Hepatic stellate cell (primary cell): ENCODE measurements at places on chromosomes 16 and 17.

GRCh38 chr17:40342504-40343218, 21.9 kb downstream of the GJD3 start:
- no peak for DNase-seq

DNA sequence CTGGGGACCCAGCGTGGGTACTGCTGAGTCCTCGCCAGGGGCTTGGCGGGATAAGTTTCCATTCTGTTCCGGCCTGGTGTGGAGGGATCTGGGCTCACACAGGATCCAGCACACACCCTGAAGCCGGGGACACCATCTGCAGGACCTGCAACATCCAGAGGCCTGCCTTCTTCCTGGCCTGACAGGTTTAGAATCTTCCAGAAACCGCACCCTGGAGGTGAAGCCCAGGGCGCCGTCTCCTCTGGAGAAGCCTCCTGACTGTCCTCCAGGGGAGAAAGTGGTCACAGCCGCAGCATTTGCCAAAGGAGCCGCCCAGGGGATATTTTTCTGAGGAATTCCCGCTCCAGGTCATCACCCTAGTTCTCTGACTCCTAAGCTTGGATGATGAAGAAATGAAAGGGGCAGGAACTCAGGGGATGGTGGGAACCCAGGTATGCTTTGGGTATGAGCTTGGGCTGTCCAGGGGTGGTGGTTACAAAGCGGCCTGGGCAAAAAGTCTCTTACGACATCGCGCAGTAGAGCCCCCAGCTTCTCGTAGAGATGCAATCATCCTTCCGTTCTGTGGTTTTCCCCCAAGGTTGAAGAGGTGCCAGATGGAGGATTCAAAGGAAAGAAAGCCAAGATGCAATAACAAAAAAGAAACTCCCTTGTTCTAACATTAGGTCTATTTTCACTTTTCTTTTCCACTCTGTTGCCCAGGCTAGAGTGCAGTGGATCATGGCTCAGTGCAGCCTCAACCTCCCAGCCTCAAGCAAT, 9.1 kb upstream of the CRISPLD2 start:
- DNase-seq: no peak

DNA sequence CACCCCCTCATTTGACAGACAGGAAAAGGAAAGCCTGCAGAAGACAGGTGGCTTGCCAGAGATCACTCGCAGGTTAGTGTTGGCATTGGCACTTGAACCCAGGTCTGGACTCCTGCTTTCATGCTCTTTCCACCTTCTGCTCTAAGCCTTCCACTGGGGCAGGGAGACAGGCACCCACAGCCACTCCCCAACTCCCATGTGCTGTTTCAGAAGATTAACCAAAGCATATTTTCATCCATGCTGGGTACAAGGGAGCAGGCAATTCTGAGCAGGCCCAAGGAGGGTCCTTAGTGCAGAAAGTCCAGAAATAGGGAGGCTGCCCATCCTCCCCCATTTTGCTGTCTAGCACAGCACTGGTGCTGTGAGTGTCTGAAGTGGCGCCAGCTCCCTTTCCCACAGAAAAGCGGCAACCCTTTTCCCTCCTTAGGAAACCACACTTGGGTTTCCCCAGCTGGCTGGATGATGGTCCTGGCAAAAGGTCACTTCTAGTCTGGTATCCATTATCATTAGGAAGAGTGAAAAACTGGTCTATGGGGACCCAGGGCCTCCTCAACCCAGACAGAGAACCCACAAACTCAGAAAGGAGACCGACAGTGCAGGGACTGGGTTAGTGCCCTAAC, 2.0 kb upstream of the CAVIN1 start:
- no peak for DNase-seq

- no peak for DNase-seq
These were observed 26.1 kb upstream of the SLC13A2 start for GRCh38 chr17:28447396-28447760.

- no peak for DNase-seq
These were observed 266.5 kb upstream of the HSBP1 start for GRCh38 chr16:83541231-83541630.

- no peak for DNase-seq
These were observed 195.5 kb upstream of the CIBAR2 start for GRCh38 chr16:85307552-85308364.

DNA sequence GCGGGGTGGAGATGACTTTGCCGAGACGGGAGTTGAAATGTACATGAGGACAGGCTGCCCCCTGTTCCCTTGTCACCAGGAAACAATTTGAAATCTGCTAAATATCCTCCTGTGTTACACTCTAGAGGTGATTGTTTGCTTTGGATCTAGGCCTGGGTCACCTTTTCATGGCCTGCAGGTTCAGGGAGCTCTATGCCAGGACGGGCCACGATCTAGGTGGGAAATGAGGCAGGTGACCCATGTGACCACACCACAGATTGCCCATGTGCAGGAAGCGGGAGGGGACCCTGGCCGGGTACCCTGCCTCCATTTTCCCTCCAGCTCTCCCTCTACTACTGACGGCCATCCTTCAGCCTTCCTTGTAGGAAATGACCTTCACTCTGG, 43.4 kb downstream of the MEAK7 start:
- no peak for DNase-seq

GRCh38 chr17:9987779-9988585, 82.9 kb upstream of the RCVRN start:
- DNase-seq: no peak

GRCh38 chr17:38871247-38872015, 1.6 kb downstream of the LASP1 start:
- peak; percentile 75 for DNase-seq

GRCh38 chr17:10474536-10474935, 5.2 kb upstream of the MYH4 start:
- no peak for DNase-seq

GRCh38 chr17:29867643-29868181, 62.3 kb downstream of the SSH2 start:
- DNase-seq: no peak

GRCh38 chr17:73806768-73807167, 162.5 kb upstream of the SDK2 start:
- DNase-seq: no peak

- DNase-seq: peak; percentile 75
These were observed 67.5 kb downstream of the SEC14L1 start for GRCh38 chr17:77208217-77208808.

DNA sequence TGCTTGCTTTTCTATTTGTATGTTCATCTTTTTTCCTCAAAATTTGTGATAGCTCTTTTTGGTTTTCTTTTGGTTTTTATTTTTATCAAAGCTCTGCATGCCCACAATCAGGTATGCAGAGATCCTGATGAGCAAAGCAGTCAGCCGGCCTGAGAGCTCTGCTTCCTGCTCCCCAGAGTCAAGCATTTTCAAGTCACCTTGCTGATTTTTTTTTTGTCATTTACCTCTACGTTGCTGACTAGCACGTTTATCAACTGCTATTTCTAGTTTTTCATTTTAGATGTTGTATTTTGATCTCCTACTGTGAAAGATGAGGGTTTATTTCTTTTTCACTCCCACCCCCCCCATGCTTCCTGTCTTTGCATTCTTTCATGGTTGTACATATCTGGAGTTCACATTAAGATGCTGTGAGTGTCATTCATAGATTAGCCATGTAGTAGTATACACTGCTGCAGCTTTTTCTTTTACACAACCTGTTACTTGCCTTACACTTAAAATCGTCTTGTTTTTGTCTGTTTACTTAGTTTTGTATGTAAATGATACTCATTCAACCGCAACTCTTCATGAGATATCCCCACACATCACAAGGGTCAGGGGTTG, 196.2 kb downstream of the LGALS9B start:
- DNase-seq: no peak

GRCh38 chr17:57545731-57546342, 199.3 kb downstream of the CCDC182 start:
- DNase-seq: no peak

GRCh38 chr16:67395458-67396158, 2.3 kb upstream of the TPPP3 start:
- DNase-seq: no peak

- no peak for DNase-seq
These were observed 80.2 kb downstream of the DYNLRB2 start for GRCh38 chr16:80620736-80621605.

GRCh38 chr17:8872705-8873435, 5.4 kb upstream of the PIK3R6 start:
- no peak for DNase-seq

GRCh38 chr16:85546585-85547447, 66.3 kb upstream of the GSE1 start:
- no peak for DNase-seq

GRCh38 chr17:65678546-65678945, 117.1 kb upstream of the AXIN2 start:
- no peak for DNase-seq

DNA sequence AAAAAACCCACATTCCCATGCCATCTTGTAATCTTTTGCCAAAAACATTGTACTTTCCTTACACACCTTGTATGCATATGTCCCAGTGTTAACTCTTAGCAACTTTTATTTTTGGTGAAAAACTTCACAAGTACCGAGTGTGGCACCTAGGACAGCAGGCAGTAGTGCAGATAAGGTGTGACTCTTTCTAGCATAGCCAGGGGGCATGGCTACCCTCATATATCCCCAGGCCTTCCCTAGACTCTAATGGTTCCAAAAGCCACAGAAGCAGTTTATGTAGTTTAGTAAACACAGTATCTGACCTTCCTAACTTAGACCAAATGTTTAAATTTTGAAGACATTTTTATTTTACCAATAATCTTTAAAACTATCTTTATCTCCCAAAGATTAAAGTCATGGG, 20.5 kb upstream of the MILR1 start:
- no peak for DNase-seq

- peak; percentile 91 for DNase-seq
These were observed 151.8 kb downstream of the PITPNC1 start for GRCh38 chr17:67528751-67529436.

GRCh38 chr17:2051061-2051932, 3.6 kb upstream of the HIC1 start:
- no peak for DNase-seq

- peak; percentile 9 for DNase-seq
These were observed 705.5 kb downstream of the CDH11 start for GRCh38 chr16:64416216-64417005.

DNA sequence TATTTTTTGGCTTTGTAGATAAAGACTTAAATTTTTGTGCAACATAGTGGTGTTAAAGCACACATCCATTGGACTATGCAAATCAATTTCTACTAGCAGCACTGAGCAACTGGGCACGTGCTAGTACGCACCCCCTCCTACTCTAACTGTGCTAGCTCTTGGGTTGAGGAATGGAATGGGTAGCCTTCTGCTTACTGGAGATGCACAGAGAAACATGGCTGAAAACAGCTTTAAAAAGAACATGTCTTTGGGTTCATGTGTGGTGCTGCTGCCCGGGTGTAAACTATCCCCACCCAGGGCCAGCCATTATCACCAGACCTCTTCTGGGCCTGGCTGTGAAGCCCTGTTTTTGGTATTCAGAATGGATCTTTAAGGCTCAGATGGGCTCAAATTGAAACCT, 7.3 kb downstream of the ESRP2 start:
- DNase-seq: no peak

DNA sequence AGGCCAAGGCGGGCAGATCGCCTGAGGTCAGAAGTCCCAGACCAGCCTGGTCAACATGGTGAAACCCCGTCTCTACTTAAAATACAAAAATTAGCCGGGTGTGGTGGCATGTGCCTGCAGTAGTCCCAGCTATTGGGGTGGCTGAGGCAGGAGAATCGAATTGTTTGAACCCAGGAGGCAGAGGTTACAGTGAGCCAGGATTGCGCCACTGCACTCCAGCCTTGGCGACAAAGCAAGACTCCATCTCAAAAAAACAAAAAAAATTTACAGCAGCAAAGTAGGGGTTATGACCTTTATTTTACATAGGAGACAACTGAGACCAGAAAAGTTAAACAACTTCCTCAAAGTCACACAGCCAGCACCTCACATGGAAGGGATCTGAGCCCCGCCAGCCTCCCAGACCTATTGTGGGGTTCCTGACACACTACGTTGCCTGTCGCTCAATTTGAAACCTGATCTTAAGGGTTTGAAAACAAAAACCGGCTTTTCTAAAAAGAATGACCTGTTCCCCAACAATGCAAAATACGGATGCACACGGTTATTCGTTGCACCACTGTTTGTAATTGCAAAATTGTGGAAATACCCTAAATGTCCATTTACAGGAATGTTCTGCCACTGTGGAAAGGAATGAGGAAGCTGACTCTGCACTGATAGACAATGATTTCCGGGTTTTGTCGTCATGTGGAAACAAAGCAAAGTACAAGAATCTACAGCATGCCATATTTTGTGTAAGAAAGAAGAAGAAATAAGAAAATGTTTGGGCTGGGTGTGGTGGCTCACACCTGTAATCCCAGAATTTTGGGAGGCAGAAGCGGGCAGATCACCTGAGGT, 77.2 kb downstream of the CNGB1 start:
- DNase-seq: no peak

DNA sequence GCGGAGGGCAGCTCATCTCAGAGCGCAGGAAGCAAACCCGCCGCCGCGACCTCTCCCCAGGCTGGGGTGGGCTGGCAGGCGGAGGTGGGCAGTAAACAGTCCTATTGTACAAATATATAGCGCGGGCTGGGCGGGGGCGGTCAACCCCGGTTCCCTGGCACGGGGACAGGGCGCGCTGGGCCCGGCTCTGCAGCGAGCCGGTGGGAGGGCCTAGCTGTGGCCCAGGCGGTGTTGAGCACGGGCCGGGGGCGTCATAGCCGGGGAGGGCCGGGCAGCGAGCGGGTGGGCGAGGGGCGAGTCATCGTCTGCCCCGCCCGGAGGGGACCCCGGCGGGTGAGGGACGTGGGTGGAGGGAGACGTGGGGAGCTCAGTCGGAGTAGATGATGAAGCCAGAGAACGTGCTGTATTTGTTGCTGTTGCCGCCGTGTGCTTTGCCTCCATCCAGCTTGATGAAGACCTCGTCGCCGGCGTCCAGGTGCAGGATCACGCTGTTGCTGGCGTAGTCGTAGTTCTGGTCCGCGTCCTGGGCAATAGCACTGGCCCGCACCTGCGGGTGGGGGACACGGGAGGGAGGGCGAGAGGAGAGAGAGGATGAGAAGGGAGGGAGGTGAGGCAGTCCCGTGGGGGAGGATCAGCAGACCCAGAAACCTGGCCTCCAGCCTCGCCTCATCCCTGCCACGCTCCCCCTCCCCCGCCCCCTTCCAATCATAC, 8.1 kb downstream of the C1QL1 start:
- no peak for DNase-seq

DNA sequence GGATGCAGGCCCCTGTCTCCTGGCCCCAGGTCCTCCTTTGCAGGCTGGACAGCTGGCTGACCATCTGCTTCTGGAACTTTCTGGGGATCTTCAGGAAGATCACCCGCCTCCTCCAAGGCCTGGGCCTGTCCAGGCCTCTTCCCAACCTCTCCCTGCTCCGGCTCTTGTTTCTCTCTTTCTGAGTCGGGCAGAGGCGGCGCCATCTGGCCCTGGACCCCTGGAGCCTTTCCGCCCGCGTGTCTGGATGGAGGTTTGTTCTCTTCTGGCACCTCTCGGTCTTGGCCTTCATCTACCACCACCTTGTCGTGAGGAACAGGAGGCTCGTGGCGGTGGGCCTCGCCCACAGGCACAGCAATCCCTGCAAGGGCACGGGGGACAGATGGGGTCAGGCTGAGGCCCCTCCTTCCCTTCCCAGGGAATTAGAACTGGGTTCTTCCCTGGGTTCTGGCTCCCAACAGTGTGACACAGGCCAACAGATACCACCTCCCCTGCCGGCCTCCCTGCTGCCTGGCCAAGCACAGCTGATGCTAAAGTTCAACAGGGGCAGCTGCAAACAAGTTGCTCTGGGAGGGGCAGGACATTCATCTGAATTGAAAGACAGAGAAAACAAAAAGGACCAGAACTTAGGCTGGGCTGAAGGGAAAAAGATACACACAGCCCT, 13.3 kb downstream of the NDUFAF8 start:
- DNase-seq: no peak
